ENCODE measurements at places on chromosomes 3 and 15.

DNA sequence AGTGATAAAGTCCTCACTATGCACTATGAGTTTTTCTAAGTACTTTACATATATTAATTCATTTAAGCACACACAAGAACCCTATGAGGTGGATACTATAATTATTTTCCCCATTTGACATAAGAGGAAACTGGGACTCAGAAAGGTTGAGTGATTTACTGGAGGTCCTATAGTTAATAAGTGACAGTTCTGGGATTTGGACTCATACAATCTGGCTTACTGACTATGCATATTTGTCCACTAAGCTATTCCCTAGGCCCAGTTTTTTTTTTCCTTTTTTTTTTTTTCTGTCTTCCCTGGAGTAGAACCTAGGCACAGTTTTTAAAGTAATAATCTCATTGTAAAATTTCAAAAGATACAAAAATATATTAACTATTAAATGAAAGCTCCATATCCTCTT is 6.3 kb upstream of the RTP2 start:
- no peak for DNase-seq

GRCh38 chr15:23420806-23421575 is 26.1 kb downstream of the GOLGA6L2 start:
- no peak for DNase-seq

- DNase-seq = no peak
Observed at GRCh38 chr15:27853624-27854455, 245.3 kb downstream of the OCA2 start.

DNA sequence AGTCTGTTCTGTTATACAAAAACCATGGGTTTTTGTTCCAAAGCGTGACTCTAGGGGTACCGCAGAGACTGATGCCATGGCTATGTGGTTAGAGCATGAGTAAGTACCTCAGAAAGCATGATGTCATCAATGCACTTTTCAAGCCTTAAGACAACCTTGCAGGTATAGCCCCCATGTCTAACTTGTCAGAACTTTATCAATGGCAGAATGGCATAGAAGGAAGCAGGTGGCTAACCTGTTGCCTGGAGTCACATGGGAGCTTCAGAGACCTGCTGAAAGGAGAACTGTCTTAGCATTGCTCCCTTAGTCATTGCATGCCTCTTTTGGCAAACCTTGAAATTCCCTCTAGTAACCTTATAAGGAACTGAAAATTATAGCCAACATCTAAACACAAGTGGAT is 52.5 kb downstream of the EOMES start:
- DNase-seq = no peak

Data from activated CD4-positive, alpha-beta T cell treated with anti-CD3 and anti-CD28 coated beads for 24 hours (primary cell).